ENCODE measurements at places on chromosomes 16 and 17.

DNA sequence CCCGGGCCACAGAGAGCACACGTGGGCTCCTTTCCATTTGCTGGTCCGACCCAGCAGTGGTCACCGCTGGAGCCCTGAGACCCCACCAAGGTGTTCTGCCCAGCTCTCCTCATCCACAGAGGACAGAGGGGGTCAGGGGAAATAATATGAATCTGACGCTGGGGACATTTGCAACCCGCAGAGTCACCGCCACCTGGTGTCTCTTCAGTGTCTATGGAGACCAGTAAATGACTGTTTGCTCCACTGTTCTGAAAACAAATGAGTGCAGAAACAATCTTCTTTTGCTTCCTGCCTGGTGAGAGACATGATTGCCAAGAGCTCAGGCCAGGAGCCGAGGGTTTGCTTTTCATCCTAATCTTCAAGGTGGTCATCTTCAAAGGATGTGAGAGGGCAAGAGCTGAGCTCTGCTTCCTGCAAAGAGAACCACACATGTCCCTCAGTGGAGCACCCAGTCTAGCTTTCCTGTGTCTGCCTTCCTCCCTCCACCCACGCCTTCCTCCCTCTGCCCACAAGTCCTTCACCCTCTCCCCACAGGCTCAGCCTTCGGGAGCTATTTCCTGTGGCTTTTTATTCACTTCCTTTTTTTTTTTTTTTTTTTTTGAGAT is 14.7 kb upstream of the KLHDC4 start:
- peak; percentile 48 for DNase-seq

- no peak for DNase-seq
These were observed 26.4 kb downstream of the C17orf100 start for GRCh38 chr17:6677946-6678345.

- no peak for DNase-seq
These were observed 133.3 kb downstream of the CA10 start for GRCh38 chr17:52025236-52025635.

- no peak for DNase-seq
These were observed 57.6 kb downstream of the BANP start for GRCh38 chr16:88008840-88009239.

DNA sequence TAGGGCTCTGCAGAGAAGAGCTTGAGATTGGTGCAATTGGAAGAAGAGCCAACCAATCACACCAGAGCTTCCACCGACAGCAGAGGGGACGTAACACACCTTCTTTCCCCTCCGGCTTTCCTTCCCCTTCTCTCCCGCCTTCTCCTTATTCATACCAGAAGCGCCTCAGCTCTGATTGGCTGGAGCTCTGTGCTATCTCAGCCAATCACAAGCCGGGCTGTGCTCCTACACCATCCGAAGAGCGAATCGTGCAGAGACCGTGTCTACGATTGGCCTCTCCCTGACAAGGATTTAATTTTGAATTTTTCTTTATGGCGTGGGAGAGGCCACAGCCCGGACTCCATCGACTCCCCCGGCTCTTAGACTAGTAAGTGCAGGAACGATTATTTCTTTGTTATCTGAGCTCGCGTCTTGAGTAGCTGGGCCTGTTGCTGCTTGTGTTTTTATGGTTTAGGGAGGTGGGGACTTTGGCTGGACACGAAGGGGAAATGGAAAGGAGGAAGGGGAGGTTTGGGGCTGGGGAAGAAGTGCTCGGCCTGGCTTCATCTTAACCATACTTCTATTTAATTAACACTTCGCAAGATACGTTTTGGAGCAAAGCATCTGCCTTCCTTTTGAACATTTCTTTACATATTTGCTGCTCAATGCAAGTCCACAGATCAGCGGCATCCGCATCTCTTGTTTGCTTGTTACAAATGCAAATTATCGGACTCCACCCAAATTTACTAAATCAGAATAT is at the start of gene PRR11:
PRR11 (plus strand) TSS at position 308 of the 739 bp plus-strand sequence. CDS start 14,007 bp downstream, outside the sequence.
- peak; percentile 99 for DNase-seq

DNA sequence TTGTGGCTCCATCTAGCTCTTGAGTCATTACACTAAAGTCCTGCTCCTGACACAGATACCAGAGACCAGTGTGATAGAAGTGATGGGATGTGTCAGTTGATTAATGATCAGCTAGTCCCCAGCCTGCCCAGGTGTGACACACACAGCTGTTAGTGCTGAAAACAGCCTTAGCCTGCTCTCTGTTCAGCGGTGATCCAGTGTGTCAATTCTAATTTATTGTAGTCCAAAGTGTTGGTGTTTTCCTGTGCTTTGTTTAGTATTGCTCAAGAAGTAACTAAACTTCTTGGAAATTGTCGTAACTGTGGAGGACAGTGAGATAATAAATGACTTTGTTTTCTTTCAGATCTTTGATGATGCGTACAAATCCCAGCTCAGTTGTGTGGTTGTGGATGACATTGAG is 92.3 kb downstream of the WNT3 start:
- DNase-seq: no peak

DNA sequence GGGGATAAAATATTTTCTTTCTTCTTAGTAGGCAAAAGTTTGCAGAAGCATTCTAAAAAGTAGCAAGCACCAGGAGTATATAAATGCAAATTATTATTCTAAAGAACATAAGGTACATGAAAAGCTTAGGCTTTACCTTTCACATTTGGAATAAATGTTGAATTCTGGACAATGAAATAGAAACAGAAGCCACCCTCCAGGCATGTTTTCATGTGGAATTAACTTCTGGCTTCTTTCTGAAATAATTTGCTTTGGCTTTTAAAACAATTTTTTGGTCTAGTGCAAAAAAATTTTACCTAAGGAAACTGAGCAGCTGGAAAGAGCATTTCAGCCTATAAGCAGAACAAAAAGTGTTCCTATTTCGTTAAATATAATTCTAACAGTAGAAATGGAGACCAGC is 109.5 kb upstream of the CORO6 start:
- DNase-seq: no peak

GRCh38 chr17:1461198-1461944 is 5.3 kb upstream of the CRK start:
- no peak for DNase-seq

GRCh38 chr16:9225527-9226316 is 134.3 kb downstream of the HAPSTR1 start:
- no peak for DNase-seq

- no peak for DNase-seq
These were observed 9.4 kb upstream of the MAP2K6 start for GRCh38 chr17:69405096-69405495.

- no peak for DNase-seq
These were observed 1.6 kb upstream of the DHRS11 start for GRCh38 chr17:36590082-36590481.

DNA sequence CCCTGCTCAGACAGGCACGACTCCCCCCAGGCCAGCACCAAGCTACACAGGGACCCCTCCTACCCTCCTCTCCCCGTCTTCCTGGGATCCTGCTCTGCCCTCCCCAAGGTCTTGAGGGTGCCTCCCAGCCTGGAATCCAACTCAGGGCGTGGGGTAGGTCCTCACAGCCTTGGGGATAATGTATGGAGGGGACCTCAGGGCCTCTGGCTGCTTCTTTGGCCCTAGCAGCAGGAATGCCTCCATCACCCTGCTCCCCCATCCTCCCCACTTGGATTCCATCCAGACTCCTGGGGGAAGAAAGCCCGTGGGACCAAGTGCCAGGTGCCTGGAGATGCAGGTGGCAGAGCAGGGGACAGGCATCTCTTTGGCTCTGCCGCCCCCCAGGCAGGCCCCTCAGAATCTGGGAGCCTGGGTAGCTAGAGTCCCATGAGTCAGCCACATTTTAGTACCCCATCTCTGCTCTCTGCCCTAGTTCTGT is 10.7 kb upstream of the STAC2 start:
- DNase-seq: no peak

DNA sequence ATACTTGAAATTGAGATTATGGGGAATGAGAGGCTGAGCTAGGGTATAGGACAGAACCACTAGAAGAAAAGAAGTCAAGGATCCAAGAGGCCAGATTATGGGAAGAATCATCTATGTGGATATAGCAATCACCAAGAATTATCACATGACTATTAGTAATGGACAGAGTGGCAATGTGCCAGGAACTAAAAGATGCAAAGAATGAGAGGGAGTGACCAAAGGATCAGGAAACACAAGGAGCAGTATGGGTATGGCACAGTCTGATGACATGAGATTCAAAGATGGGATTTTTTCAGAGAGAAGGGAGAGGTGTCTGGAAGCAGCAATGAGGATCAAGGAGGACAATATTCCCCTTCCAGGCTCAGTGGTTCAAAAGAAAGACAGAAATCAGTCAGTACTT is 212.2 kb downstream of the AATF start:
- no peak for DNase-seq

- DNase-seq: no peak
These were observed 6.2 kb upstream of the POLR3E start for GRCh38 chr16:22291020-22291419.

GRCh38 chr17:82461827-82462524 is 3.4 kb downstream of the NARF start:
- DNase-seq: no peak

DNA sequence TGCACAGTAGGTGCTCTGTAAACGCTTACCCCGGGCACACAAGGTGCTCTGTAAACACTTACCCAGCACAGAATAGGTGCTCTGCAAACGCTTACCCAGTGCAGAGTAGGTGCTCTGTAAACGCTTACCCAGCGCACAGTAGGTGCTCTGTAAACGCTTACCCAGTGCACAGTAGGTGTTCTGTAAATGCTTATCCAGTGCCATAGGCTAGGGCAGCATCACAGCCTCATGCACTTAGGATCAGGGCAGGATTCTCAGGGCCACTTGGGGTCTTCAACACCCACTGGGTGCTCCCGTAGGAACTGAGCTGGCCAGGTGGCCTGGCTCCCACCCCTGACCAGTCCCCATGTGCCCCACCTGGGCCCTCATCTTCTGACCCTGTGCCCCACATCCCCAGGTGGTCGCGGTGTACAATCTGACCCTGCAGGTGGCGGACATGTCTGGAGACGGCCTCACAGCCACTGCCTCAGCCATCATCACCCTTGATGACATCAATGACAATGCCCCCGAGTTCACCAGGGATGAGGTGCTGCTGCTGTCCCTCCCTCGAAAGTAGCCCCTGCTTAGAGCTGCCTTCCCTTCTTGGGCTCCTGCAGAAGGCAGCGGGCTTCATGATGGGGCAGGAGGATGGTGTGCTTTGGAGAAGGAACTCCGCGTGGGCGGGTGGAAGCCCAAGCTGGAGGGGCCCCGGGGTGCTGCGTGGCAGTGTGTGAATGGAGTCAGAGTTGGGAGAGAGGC is 13.1 kb downstream of the SLC22A31 start:
- peak; percentile 23 for DNase-seq

DNA sequence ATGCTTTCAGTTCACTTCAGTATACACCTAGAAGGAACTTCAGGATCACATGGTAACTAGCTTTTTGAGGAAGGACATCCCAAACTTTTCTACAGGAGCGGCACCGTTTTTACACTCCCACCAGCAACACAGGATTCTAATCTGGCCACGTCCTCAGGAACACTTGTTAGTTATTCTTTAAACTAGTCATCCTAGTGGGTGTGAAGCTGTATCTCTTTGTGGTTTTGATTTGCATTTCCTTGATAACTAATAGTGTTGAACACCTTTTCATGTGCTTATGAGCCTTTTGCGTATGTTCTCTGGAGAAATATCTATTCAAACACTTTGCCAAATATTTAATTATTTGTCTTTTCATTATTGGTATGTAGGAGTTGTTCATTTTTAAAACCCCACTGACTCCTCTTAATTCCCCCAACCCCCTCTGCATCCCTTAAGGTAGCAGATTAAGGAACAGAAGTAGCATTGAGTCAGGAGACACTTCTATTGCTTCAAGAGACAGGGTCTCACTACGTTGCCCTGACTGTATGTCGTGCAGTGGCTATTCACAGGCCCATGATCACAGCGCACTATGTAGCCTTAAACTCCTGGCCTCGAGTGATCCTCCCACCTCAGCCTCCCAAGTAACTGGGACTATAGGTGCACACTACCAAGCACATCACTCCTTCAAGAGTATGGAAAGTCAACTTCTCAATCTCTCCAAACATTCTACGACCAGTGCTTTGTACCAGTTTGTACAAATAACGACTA is 25.4 kb downstream of the YWHAE start:
- DNase-seq: peak; percentile 33

DNA sequence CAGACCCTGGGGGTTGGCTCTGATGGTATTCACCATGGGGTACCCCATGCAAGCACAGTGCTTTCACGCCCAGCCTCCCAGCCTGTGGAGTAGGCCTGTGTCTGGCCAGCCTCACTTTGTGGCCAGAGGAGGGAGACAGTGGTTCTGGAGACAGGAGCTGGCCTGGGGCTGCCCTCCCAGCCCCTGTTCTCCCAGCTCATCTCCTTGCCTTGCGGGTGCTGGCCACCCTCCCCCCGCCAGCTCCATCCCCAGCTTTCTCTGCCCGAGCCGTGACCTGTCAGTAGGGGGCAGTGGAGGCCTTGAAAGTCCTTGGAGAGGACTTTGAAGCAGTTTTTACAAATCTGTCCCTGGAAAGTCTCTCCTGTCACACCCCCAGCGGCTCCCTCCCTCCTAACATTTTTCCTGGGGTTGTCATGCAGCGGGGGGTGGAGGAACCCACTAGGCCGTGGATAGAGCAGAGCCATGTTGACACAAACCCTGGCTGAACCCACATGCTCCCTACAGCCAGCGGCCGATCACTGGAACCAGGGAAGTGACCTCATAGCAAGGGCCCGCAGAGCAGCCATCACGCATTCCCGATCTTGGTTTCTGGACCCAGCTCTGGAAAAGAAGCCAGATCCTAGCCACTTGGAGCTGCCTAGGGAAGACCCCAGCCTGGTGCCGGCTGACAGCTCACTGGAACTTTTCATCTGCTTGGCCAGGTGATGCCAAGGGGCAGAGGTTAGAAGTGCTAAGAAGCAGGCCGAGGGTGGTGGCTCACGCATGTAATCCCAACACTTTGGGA is 289.4 kb downstream of the SEC14L1 start:
- DNase-seq: peak; percentile 83

DNA sequence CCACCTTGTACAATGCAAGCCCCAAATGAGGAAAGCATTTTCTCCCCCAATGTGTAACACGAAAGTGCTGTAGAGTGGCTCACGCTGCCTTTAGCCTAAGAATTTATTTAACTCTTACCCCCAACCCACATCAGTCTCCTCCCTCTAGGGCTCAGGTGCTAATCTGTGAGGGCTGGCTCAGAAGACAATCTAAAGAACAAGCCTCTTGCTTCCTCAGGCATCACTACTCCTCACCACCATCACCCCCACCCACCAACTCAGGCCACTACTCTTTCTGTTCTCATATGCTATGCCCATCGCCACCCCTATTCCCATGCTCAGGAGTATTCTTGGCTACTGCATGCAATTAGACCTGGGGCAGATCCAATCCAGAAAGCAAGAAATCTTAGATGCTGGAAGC is 3.9 kb upstream of the CCL2 start:
- no peak for DNase-seq

GRCh38 chr17:35991075-35991474 is 4.5 kb upstream of the CCL14 start:
- DNase-seq: no peak
